ENCODE measurements at places on chromosomes 6 and 20.

- no peak for DNase-seq
These were observed 53.6 kb upstream of the ZNF337 start for GRCh38 chr20:25750220-25750764.

GRCh38 chr6:72417759-72418158, 204.1 kb upstream of the KCNQ5 start:
- no peak for DNase-seq

GRCh38 chr20:45098103-45098773, 2.7 kb downstream of the KCNS1 start:
- peak; percentile 11 for DNase-seq

DNA sequence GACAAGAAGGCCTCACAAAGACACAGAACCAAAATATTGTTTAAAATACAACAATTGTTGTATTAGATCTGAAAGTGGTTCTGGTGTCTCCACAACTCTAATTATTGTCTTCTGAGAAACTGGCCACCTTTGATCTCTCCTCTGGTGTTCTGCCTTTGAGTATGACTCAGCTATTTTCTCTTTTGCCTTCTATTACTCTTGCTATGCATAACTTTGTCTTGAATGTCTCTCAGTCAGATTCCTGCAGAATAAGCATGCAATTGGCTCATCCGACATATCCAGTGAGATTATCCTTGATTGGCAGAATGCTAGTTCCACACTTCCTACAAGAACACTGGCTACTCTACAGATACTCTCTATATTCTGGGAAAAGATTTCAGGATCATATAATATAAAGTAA, 14.3 kb upstream of the EPM2A start:
- DNase-seq, result peak; percentile 79

DNA sequence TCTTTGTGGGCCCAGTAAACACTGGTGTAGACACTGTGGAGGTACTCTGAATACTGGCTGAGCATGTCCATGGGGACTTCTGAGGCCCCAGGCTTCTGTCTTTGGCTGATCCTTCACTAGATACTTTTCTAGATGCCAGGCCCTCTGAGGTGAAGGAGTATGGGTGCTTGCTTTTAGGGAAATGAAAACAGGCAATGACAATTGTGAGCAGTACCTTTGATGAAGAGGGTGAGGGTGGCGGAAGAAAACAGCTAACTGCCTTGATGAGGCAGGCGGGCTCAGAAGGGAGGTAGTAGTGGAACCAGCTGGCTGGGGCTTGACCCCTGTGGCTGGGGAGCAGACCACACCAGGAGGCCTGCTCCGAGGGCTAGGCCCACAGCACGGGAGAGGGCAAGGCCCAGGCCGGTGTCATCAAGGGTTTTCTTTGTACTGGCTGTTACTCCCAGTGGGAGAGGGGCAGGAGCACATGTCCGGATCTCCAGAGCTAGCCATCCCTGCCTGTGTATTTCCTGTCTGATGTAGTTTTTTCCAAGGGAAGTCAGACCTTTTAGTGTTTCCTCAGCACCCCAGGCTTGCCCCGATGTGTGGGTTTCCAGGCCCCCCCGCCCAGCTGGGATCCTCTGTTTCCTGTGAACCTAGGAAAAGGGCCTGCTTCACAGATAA, 3.9 kb downstream of the PLCG1 start:
- peak; percentile 20 for DNase-seq

DNA sequence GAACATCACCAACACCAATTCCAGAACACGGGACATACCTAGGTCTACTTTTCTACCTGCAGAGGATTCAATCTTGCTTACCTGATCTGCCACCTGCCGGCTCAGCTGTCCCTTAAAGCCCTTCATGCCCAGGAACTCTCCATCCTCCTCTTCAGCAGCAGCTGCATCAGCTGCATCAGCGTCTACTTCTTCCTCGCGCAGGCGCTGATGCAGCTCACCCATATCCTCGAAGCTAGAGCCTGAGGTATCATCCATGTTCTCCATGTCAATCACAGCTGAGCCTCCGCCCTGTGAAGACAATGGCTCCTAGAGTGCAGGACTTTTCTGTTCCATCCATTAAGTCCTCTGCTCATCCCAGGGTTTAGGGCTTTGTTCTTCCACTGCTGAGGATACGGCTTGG, 918 bp downstream of the YIPF3 start:
- DNase-seq, result no peak

DNA sequence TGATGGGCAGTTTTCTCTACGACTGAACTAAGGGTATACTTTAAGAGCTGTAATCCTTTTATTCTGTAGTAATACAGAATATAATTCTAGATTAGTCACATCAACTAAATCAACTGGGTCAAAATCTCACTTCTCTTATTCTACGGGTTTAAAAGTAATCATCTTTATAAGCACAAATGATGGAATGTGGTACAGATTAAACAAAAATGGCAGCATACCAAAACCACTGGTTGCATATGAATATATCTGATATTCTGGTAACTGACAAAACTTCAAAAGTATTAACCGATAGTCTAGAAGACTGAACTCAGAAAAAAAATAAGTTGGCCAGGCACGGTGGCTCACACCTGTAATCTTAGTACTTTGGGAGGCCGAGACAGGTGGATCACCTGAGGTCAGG, 7.0 kb downstream of the SOD2 start:
- DNase-seq, result no peak

DNA sequence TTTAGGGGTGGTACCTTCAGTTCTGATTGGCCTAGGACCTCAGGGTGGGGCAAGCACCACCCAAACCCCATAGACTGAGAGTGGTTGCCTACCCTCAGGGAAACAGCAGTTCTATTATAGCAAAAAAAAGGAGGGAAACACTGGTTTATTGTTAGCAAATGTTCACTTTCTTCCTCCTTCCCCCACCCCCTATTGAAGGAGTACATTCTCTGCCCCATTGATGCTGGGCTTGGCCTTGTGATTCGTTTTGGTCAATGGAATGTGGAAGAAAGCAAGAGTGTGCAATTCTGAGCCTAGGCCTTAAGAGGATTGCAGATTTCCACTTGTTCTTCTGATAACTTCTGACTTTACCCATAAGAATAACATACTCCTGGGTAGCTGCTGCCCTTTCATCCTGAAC, 255.8 kb downstream of the NFATC2 start:
- no peak for DNase-seq

- no peak for DNase-seq
These were observed 573.5 kb upstream of the JAG1 start for GRCh38 chr20:11247046-11248010.
